Amniotic epithelial cell (primary cell): ENCODE measurements at places on chromosomes 11 and 22.

DNA sequence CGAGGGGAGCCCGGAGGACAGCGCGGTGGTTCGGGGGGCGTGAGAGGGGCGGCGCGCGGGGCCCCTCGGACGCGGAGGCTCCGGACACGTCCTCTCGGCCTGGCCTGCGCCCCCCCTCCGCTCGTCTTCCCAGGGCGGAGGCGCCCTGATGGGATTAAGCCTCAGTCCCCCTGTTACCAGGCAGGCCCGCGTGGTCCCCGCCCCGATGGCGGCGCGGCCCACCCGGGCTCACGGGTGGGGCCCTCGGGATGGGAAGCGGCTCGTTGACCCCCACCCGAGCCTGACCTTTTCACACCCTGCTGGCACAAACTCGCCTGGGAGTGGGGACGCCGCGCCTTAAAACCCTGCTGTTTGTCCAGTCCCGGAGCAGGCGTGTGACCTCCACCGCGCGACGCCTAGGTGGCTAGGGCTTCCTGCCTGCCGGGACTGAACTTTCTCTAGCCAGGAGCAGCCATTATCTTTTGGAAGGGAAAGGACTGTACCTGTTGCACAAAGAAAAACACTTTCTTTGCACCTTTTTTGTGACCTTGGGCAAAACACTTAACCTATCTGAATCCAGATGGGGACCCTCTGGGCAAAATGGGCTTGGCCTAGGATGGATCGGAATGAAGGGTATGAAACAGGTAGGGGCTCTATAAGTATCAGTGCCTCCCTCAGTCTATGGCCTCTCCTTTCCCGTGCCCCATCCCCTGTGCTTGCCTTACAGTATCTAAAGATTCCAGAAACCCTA, 1.0 kb downstream of the KIAA1671 start:
- no peak for DNase-seq

DNA sequence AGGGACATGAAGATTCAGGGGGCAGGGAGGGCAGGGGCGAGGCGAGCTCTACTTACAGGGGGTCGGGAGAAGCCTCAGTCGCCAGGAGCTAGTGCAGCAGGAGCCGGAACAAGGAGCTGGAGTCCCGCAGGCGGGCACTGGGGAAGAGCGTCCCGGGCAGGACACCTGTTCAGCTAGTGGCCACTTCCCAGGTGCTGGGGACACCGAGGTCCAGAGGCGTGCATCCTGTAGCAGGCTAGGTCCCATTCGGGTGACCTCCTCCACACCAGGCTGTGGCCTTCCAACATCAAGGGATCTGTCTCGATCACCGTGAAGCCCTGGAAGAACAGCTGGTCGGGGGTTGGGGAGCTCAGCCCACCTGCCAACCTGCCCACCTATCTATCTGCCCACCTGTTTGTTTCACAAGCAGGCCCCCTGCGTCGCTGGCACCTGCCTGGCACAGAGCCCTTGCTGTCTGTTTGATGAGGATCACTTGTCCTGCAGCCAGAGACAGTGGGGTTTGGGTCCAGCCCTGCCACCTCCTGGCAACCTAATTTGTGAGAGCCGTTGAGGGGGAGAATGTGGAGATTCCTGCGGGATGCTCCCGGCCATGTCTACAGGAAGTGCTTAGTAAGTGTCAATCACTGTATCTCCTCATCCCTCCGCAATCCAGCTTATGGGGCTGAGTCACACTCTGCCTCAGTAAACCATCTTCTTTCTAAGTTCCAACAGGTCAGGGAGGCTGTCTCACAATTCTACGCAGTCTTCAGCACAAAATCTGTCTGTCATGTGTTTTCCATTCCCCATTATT, 940.9 kb downstream of the BRD1 start:
- no peak for DNase-seq

GRCh38 chr22:26681395-26681821, 24.0 kb downstream of the MIAT start:
- DNase-seq = peak; percentile 97

GRCh38 chr11:66643745-66644437, 5.4 kb downstream of the RBM4 start:
- DNase-seq = no peak

GRCh38 chr11:100777103-100777502, 90.0 kb downstream of the ARHGAP42 start:
- no peak for DNase-seq

DNA sequence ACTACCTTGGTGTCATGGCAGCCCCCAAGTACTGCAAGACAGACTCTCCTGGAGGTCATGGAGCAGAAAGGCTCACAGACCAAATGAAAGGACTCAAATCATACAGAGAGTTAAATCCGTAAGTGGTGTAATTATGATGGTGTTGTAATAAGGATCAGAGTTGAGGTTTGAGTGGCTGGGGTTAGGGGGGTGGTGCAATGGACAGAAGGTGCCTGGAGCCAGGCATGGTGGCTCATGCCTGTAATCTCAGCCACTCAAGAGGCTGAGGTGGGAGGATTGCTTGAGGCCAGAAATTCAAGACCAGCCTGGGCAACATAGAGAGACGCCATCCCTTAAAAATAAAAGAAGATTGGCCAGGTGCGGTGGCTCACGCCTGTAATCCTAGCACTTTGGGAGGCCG, 18.7 kb downstream of the ART5 start:
- DNase-seq = peak; percentile 28

GRCh38 chr11:16410479-16410878, 54.1 kb upstream of the SOX6 start:
- DNase-seq = no peak

DNA sequence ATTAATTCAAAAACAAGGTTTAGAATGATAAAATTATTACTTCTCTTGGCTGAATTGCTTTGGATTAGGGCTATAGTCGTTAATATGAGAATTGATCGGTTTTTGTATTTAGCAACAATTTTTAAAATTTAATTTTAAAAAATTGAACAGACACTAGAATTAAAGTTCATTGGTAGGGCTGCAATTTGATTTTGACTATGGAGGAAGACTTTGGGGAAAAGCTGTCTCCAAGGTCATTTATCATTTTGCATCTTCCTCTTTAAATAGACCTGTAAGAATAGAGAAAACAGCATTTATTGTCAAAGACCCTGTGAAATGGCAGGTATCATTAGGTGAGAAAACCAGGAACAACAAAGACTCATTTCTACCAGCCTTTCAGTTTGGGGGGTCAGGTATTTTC, at the start of gene OR4S2:
OR4S2 (plus strand) TSS at position 301 of the 400 bp plus-strand sequence. CDS start 2,577 bp downstream, outside the sequence.
- no peak for DNase-seq

- DNase-seq = no peak
Measured at GRCh38 chr11:69708736-69709401, 5.0 kb upstream of the FGF19 start.

DNA sequence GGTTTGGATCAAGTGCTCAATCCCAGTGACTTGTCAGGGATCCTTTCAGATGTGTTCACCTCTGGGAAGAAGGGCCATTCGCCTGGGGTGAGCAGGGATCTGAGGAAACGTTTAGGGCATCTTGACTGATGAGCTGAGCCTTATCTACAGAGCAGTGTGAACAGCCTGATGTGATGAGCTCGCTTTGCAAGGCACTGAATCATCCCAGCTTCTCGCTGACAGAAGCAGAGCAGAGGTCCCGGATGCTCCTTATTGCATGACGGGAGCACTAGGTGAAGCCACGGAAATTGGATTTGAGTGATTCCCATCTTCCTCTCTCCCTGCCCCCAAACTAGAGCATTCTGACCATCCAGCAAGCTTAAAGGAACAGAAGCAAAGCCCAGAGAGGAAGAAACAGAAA, 46.5 kb downstream of the SEZ6L start:
- DNase-seq = no peak

DNA sequence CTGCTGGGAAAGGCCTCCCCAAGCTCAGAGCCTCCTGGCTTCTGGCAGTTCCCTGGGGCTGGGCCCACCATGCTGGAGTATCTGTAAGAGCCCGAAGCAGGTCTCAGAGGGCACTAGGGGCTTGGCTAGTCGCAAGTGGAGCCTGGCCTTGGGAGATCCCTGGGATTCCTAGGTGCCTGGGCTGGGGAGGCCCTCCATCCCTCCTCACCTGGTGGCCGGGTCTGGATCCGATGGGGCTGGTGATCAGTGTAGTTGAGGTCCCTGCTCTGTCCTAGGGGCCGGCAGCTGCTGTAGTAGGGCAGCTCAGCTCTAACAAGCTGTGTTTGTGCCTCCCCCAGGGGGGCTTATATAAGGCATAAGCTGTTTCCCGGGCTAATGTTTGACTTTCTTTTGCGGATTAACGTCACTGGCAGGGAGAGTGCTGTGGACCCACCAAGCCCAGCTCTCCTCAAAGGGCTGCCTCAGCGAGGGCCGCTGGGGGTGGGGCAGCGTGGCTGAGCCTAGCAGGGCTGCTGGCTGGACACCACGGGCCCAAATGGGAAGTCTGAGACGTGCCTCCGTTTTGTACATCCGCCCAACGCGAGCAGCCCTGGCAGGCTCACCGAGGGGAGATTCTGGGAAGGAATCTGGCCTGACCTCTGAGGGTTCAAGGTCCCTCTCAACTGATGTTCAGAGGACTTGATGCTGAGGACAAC, at the start of gene SLC22A8:
SLC22A8 (minus strand) TSS at position 321 of the 695 bp plus-strand sequence. CDS start 883 bp downstream, outside the sequence.
- no peak for DNase-seq

GRCh38 chr11:10233581-10233980, 60.4 kb downstream of the SBF2 start:
- peak; percentile 83 for DNase-seq

GRCh38 chr11:65042891-65043290, 1.9 kb downstream of the SAC3D1 start:
- DNase-seq = no peak

- peak; percentile 36 for DNase-seq
Measured at GRCh38 chr11:126561327-126561893, 205.9 kb downstream of the ST3GAL4 start.

- DNase-seq = no peak
Measured at GRCh38 chr11:134460062-134460561, 48.1 kb upstream of the B3GAT1 start.

- no peak for DNase-seq
Measured at GRCh38 chr11:10426475-10426874, 28.6 kb upstream of the AMPD3 start.

DNA sequence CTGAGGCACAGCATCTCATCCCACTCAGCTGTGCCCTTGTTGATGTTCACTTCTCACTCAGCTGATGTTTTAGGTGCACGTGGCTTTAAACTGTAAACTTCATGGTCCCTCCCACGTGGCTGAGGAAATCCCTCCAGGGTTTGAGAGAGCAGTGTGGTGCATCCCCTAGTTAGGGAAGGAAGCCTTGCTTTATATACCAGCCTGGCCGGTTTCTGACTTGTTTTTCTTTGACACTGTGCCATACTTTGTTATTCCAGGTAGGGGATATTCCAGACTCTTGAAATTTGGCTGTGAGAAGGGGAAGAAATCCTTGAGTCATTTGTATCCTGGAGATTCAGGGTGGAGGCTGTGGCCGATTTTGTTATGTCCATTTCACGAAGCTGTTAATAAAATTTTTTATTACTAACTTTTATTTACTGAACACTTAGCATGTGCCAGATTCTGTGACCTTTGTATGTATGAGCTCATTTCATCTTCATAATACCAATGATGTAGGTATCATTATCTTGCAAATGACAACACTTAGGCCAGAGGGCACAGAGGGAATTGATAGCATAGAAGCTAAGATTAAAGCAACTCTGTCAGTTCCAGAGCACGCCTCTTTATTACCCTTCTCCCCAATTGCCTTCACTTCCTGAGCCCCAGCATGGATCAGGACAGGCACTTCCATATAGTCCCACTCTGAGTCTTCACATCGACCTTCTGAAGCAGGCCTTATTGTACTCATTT, 116.6 kb downstream of the NAV2 start:
- DNase-seq = no peak

GRCh38 chr11:21446939-21447590, 745.8 kb upstream of the ANO5 start:
- DNase-seq = no peak

DNA sequence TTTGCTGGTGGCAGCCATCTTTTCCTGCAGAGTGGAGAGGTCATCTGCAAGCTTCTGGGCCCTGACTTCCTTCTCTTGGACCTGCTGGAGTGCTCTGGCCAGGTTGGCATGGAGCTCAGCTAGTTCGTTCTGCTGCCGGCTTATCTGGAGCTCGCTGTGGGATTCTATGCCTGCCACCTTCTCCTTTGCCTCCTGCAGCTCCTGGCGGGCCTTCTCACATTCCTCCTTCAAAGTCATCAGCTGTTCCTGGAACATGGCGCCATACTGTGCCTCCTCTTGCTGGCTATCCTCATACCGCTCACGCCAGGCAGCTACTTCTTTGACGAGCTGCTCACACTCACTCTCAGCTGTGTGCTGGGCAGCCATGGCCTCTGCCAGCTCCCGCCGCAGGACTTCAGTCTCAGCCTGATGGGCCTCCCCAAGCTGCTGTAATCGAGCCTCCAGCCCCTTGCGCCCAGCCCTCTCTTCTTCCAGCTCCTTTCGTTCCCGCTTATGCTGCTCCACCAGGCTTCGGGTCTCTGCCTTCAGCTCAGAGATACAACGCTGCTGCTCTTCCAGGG, 16.1 kb downstream of the IL18BP start:
- DNase-seq = no peak

DNA sequence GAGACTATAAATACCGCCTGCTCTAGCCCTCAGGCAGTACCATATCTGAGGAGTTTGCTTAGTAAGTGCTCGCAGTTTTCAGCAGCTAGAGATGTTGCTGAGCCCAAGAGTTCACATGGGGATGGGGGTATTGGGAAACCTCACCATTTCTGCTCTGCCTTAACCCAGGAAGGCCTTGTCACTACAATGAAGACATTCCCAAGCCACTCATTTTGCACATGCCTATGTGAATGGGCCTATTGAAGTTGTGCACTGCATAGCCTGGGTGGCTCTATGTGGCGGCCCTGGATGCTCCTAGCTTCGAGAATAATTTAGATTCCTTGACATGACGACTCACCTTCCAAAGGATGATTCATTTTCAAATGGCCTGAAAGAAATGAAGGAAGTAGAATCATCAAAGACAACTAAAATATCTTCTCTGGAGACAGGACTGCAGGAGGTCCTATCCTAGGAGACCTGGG, 163.4 kb downstream of the ADAMTS15 start:
- peak; percentile 79 for DNase-seq

DNA sequence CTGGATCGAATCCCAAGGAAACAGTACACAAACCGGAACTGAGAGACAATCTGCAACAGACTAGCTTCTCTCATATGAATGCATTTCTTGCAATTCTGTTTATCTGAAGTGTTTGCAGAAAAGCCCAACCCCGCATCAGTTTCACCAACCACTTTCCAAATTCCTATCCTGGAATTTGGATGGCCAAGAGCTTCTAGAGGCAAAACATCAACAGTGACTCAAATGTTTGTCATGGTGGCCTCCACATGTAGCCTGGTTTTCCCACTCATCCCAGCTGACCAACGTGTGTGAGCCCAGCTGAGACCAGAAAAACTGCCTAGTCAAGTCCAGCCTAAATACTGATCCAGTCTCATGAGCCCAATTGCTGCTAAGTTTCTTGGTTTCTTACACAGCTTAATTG, 8.3 kb upstream of the MIEF1 start:
- DNase-seq = peak; percentile 42

DNA sequence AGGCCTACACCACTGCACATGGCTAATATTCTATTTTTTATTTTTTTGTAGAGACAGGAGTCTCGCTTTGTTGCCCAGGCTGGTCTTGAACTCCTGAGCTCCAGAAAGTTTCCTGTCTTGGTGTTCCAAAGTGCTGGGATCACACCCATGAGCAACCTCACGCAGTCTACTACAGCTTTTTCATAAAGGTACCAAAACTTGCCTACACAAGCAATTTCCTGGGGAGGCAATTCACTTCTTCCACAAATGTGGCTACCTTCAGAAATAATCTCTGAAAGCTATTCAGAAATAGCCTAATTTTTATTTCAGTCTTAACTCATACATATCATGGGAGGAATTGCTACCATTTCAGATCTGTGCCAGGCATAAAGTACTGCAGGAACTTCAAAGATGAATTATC, 11.4 kb downstream of the SLC35F2 start:
- no peak for DNase-seq

- no peak for DNase-seq
Measured at GRCh38 chr22:26718488-26718887, 61.1 kb downstream of the MIAT start.
